ENCODE measurements at places on chromosomes 6 and 20.

DNA sequence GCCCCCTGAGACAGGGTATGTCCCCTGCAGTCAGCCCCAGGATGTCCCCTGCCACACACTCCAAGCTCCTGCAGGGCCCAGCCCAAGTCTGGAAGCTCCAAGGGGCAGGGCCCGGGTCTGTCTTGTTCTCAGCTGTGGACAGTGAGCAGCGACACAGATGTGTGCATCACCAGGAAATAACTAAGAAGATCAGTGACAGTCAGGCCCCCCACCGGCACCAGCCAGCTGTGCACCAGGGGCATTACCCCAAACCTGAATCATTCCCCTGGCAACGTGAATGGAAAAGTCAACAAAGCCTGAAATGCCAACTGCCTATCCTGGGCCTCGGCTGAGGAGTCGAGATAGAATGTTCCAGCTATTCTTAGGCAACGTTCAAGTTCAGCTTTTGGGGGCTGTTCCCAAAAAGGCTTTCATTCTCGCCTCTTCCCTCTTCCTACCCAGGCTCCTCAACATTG, 105.0 kb downstream of the PREX1 start:
- DNase-seq, result no peak

DNA sequence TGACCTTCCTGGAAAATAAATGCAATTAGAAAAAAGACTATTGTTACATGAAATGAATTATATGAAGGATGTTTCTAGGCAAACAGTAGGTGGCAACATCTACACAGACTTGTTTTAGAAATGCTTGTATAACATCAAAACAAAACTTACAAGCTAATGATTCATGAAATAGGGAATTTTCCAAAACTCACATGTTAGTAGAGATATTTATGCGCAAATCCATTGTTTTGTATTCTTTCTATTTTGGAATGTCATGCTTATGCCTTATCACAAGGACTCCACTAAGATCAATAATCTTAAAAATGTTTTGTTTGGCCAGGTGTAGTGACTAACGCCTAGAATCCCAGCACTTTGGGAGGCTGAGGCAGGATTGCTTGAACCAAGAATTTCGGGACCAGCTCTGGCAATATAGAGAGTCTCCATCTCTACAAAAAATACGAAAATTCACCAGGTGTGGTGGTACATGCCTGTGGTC, 32.3 kb upstream of the LGSN start:
- peak; percentile 11 for DNase-seq

GRCh38 chr6:42510795-42511194, 53.0 kb upstream of the UBR2 start:
- DNase-seq, result no peak

DNA sequence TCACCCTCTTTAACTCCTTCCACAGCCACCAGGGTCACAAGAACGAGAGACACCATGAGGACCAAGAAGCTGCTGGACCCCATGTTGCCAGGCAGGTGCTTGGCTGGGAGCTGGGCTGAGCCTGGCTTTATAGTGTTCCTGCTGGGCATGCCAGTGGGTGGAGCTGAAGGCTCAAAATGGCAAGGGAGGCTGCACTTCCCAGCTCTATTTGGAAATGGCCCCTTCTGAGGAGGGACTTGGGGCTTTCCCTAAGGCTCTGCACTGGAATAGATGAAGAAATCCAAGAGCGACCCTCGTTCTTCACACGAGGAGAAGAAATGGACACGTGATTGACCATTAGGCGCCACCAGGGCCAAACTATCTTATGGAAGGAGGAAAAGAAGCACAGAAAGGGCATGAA, at the start of gene WFDC12:
Gene WFDC12, minus strand, starts transcription at position 101 of the 400 bp plus-strand sequence. Its CDS starts 18 bp downstream, at position 83.
- no peak for DNase-seq

DNA sequence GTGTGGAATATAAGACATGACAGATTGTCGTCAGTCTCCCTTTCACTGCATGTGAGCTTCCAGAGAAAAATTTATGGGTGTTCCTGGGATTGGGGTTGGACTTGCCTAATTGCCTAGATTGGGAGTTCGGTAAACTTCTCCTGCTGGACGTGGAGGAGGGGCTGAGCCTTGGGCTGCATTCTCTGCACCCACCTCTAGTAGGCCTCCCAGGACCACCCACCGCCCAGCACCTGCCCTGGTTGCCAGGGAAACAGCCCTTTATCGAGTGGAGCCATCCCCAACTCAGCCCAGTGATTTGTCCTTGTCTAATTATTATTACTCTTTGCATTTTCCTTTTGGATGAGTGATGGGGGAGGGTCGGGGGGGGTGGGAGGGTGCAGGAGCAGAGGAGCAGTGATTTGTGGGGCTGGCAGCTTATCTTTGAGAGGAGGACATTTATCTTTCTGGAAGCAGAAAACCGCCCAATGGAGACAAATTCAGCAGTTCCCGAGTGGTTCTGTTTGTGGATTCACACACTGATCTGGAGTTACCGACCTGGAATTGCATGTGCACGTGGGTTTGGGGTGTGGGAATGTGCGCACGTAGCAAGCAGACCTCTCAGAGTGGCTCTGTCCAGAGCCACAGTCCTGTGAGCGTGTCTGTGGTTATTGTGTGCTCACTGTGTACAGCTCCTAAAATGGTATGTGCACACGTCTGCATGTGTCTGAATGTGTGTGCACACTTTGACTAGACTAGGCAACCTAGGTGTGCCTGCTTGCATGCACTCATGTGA, 104.5 kb downstream of the DHX35 start:
- DNase-seq, result no peak

- no peak for DNase-seq
Measured at GRCh38 chr20:10666221-10667076, 7.3 kb downstream of the JAG1 start.

GRCh38 chr6:148846778-148847761, 100.2 kb downstream of the UST start:
- DNase-seq, result no peak

DNA sequence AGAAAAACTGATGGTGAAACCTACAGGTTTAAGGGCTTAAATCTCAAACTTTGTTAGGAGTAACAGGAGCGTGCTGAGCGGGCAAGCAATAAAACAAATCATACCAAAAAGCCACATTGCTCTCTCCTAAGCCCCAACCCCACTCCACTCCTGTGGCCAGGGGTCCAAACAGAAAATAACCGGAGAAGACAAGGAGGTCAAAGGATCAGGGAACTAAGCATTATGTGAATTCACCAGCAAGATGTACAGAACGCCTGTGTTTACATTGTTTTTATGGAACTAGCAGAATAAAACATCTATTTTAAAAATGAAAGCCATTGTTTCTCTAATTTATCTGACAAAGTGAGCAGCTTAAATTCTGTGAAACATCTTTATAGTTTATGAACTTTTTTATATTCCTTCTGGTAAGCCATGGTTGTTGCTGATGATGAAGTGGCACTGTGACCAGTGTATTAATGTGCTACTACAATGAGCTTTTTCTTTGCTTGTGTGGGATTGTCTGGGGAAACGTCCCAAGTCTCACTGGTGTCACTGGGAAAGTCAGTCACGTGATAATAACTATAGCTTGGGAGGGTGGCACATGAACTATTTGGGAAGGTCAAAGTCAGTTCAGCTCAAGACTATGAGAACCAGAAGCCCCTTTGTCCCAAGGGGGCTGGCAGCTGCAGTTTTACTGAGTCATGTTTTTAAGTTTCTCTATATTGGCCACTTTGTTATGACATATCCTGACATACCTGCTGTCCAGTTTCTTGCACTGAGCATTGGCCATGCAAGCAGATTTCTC, 9.8 kb downstream of the FAM210B start:
- DNase-seq, result no peak

- DNase-seq, result no peak
Measured at GRCh38 chr6:163579111-163579879, 164.8 kb downstream of the QKI start.

DNA sequence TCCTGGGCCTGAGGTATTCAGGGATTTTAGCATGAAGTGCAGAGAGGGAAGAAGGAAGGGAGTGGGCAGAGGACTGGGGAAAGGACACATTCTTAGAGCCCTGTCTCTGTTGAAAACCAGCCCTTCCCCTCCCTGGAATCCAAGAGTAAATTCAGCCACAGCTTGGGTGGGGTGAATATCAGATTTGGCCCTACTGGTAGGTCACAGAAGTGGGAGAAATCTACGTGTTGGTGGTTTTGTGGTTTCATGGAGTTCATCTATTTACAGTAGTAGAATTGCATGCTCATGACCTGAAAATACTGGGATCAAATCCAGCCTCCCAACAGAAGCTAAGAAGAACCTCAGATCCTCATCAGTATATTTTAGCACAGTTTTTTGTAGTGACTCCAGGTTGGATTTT, 404.4 kb downstream of the BMP2 start:
- no peak for DNase-seq

DNA sequence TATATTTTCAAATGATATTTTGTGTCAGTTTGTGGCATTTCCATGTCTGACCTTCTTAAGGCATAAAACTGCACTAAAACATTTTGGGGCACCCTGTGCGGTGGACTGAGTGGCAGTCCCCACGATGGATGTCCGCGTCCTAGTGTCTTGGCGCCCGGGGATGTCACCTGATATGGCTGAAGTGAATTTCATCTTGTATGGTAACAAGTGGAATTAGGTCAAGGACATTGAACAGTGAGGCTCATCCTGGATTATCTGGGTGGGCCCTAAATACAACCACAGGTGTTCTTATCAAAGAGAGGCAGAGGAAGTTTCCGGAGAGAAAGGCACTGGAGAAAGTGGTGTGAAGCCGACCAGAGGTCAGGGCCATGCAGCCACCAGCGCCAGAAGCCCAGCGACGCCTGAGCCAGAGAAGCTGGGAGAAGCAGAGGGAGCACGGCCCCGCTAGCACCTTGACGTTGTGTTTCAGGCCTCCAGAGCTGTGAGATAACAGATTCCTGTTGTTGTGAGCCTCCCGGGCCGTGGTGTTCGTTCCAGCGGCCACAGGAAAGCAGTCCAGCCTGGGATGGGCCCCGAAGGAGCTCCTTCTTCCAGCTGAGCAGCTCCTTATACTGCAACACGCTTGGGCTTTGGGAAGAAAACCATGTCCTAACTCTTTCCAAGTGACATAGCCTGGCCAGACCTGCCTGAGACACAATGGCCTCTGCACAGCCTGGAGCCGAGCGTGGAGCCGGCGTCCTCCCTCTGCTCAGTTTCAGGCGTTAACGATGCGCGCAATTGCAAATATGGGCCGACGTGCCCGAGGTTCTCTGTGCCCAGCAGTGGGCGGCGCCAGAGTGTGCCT, 22.5 kb downstream of the THBS2 start:
- no peak for DNase-seq

DNA sequence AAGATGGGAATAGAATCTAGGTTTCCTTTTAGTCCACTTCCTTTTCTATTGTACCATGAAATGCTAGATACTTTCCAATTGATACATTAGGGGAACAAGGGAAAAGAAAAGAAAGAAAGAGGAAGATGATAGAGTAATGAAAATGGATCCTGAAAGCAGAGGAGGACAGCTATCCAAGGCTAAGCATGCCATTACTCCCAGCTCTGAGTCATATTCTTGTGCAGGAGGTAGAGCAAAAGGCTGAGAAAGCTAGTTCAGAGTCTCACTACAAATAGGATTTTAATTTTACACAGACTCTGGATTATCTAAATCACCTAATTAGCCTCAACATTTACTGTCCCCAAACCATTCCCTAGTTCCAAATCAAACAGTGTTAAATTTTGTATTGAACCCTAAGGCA, 23.6 kb downstream of the RWDD2A start:
- DNase-seq, result no peak

DNA sequence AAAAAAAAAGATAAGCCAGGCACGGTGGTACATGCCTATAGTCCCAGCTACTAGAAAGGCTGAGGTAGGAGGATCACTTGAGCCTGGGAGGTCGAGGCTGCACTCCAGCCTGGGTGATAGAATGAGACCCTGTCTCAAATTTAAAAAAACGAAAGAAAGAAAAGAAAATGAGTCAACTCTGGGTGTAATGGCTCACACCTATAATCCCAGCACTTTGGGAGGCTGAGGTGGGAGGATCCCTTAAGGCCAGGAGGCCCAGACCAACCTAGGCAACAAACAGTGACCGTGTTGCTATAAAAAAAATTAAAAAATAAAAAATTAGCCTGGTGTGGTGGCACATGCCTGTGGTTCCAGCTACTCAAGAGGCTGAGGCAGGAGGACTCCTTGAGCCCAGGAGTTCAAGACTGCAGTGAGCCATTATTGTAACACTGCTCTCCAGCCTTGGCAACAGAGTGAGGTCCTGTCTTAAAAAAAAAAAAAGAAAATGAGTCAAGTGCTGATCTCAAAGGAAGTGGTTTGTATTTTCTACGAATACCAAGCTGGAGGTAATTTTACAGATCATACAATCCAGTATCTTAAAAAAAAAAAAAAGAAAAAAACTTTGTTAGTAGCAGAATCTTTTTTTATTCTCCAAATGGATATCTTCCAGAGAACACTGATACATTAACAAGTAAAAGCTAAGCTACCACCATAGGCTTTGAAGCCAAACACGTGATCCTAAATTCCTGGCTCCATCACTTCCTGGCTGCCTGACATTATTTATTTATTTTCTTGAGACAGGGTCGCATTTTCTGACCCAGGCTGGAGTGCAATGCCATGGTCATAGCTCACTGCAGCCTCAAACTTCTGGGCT, 5.7 kb downstream of the COMMD7 start:
- DNase-seq, result peak; percentile 56

GRCh38 chr6:33912195-33912594, 108.4 kb upstream of the MLN start:
- DNase-seq, result no peak

- DNase-seq, result peak; percentile 31
Measured at GRCh38 chr6:75397656-75398465, 95.7 kb downstream of the FILIP1 start.

- DNase-seq, result no peak
Measured at GRCh38 chr20:60976913-60977312, 275.1 kb upstream of the CDH4 start.

DNA sequence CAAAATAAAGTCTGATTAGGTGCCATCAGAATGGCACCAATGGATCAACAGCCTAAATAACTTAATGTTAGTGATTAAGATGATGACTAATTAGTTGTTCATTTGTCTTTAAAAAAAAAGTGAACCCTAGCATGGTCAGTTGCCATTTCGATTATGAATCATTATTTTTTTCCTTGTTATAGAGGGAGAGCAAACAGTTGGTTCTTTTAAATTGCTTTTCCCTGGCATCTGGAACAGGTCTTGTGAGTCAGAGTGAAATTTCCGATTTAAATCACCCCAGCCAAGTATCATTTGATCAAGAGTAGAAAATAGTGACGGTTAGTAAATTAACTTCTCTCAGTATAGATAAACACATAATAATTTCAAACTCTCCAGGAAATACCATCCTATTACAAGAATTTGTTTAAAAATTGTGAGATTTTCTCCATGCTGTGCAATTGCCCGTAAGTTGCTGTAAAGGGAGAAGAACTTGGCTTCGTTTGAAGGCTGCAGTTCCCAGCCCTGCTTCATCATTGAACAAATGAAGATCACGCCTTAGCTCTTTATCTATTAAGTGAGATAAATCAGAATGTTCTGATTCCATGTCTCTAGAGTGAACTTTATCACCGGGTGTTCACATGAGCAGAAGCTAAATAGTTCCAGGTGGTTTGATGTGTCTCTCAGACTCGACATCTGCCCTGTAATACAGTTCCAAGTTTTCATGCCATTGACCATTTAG, 741.3 kb downstream of the DOK5 start:
- DNase-seq, result no peak

DNA sequence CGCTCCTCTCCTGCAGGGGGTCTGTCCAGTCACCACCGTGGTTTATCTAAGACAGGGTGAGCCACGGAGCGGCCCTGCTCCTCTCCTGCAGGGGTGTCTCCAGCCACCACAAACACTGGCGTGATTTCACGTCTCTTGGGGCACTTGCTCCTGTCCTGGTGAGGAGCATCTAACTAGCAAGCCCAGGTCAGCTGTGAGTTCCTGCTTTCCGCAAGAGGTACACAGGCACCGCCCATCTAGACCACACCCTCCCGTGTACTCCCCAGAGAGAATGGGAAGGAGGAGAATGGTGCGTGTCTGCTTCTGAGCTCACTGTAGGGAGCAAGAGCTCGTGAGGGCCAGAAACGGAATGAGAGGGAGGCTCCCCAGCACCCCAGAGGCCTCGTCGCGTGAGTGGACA, 40.7 kb downstream of the DACT2 start:
- DNase-seq, result no peak

All from GM04503 (cell line).